Gastrocnemius medialis (tissue), 4 donors: ENCODE measurements at places on chromosomes 13 and 19. TPM values are rescaled to one million over a fixed set of nuclear protein-coding genes. Genes with fewer than 3 reads are reported as not detected.

GRCh38 chr13:27970382-27971235 is 1.5 kb upstream of the CDX2 start:
- DNase-seq, result no peak

DNA sequence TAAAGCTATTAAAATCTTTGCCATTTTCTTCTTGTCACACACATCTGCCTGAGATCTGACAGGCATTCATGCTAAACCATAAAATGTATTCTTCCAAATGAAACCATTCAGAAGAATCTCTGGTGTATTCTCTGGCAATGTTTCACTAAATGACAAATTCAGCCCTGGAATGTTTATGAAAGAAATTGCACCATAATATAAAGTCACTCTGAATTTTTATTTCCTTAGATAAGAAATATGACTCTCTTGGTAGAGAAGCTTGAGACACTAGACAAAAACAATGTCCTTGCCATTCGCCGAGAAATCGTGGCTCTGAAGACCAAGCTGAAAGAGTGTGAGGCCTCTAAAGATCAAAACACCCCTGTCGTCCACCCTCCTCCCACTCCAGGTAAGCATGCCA is 14.3 kb downstream of the OLFM4 start:
- no peak for DNase-seq

DNA sequence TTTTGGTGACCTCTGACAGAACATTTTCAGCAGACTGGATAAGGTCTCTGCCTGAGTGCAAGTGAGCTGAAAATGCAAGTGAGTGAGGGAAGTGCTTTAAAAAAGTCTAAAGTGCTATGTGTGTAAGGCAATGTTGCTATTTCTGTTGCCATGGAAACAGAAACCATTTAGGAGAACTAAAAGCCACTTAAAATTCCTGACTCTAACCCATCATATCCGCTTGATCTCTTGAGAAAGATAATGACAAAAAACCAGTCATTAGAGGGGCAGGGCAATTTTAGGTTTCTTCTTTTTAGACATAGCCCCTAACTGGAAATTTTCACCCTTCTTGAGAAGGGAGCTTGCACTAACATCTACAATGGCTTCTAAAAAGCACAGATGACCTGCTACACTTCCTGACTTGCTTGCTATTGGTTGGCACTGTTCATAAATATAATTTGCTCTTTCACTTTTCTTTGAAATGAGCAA is at the start of gene CYSLTR2:
TSS of gene CYSLTR2 (plus strand) at position 458 of the 468 bp plus-strand sequence. CDS start 52,889 bp downstream, outside the sequence.
- DNase-seq, result no peak

- DNase-seq, result no peak
Measured at GRCh38 chr19:23394511-23394910, 760 bp downstream of the ZNF91 start.

DNA sequence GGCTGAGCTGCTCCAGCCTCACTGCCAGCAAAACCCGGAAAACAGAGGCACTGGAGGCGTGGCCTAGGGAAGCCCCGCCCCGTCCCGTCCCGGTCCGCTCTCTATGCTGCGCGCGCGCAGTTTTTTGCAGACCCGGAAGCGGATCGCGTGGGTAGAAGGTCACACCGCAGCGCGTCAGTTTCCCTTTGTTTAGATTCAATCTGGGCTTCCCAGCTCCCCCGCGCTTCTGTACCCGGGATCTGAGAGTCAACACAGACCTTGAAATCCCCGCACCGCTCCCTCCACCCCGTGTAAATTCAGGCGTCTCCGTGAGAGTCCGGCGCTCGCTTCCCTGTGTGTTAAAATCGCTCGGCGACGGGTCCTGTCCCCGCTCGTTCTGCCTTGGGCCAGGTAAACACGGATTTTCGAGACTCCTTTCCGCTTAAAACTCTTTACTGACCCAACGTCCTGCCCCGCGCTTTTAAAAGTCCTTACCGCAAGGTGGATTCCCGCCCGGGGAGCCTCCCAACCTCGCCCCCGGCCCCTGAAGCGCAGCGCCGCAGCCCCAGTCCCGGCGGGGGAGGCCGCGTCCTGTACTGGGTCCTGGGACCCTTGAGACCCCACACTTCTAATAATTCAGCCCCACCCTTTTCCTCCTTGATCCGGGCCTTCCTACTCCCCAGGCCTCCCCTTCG is at the start of gene ZNF610:
TSS of gene ZNF610 (plus strand) at position 127 of the 674 bp plus-strand sequence. CDS start 12,930 bp downstream, outside the sequence.
- DNase-seq, result peak; percentile 73

- no peak for DNase-seq
Measured at GRCh38 chr19:2678044-2678671, 24.3 kb downstream of the GNG7 start.

- no peak for DNase-seq
Measured at GRCh38 chr19:19877724-19878123, 12.0 kb downstream of the ZNF253 start.

DNA sequence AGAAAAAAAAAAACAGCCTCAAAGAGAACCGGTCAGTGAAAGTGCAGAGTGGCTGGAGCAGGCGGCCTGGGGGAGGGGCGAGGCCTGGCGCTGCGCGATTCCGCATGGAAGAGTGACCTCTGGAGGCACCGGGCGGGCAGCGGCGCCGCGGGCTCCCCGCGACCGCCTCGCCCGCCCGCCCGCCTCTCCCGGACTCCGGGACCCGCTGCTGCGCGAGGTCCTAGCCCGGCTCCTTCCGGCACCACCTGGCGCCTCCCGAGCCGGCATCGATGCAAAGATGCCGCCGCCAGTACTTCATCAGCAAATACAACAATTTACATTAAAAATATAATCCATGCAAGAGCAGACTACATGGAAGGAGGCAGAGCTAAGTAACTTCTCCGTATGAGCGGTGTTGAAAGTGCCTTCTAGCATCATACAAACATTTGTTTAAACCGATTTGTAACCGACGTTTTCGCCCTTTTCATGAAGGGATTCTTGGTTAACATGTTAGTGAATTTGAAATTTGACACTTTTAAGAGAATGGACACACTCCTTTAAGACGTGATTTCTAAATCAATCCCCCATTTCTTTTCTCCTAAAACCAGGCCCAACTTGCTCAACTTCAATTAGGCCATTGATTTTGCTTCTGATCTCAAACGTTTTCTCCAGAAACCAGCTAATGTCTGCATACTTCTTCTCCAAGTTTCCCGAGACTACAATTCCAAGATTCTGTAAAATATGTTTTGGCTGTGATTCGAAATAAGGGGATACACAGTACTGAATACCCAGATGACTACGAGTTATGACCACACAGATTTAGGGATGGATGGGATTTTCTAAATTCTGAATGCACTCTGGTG is 2.1 kb downstream of the EFNB2 start:
- DNase-seq, result peak; percentile 75

DNA sequence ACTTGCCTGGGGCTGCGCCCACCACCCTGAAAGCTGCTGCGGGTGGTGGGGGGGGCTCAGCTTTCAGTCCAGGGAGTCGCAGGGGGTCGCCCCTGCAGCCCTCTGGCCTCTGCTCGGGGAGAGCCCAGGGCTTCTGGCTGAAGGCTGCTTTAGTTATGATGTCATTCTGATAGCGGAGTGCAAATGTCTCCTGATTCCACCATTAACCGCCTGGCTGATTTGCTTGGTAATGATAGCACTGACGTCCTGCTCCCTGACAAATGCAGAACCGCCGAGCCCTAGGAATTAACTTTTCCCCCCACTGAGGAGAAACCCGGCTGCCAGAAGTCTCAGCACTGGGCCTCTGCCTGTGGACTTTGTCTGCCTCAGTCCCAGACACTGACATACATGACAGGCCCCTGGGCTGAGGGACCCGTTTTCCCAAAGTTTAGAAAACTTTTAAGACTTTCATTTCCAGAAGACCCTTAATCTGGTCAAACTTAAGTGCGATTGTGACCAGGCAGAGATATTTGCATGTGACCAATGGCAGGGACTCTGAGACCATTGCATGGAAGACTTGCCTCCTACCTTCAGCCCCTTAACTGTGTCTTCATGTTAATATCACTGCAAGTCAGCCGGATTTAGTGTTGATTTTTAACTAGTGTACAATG is 142.5 kb upstream of the ZNF536 start:
- no peak for DNase-seq

GRCh38 chr13:103284466-103284865 is 218.2 kb upstream of the SLC10A2 start:
- no peak for DNase-seq

DNA sequence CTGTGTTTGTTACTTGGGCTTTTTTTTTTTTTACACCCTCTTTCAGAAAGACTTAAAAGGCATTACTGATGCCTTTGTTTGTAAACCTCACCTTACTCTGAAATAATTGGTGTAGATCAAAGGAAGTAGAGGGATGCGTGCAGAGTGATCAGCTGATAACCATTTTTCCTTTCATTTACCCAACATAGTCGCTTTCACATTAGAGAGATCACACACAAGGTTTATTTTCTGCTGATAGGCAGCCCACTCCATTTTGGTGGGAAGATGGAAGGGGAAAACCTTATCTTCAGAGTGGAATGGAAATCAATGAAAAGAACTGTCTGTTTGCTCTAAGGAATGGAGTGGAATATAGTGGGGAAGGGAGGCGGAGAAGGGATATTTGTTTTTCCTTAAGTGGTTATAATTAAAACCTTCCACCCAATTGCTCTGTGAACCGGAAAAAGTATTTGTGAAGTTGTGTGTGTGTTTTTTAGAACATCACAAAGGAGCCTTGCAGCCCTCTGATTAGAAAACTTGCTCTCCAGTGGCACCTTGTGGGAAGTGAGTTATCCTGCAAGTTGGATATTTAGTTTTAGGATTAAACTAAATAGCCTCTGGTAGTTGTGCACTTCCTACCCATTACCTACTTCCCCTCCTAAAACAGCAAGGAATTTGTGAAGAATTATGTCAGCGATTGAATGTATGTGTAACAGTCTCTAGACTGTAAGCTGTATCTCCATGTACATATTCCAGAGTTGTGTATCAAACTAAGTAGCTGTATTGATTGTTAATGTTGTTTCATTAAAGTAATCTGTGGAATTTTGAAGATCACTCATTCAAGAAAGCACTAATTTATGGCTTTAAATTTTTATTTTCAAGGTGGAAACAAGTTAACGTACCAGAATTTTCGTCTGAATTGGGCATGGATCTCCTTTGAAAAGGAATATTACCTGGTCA is 76.8 kb downstream of the FREM2 start:
- DNase-seq, result no peak

Gene CBY2
- not detected for total RNA-seq

Gene KCNRG
- total RNA-seq, result not detected

Gene ETV2
- not detected for total RNA-seq

Gene MBD3L2
- total RNA-seq, result not detected

Gene RDH8
- not detected for total RNA-seq

Gene SPTBN4
- total RNA-seq, result 3.8 TPM

Gene RASIP1
- total RNA-seq, result 3.4 TPM

Gene PLVAP
- 45.1 TPM for total RNA-seq

Gene KCNJ14
- total RNA-seq, result 1.9 TPM
